ENCODE measurements at places on chromosomes 5 and 9.

DNA sequence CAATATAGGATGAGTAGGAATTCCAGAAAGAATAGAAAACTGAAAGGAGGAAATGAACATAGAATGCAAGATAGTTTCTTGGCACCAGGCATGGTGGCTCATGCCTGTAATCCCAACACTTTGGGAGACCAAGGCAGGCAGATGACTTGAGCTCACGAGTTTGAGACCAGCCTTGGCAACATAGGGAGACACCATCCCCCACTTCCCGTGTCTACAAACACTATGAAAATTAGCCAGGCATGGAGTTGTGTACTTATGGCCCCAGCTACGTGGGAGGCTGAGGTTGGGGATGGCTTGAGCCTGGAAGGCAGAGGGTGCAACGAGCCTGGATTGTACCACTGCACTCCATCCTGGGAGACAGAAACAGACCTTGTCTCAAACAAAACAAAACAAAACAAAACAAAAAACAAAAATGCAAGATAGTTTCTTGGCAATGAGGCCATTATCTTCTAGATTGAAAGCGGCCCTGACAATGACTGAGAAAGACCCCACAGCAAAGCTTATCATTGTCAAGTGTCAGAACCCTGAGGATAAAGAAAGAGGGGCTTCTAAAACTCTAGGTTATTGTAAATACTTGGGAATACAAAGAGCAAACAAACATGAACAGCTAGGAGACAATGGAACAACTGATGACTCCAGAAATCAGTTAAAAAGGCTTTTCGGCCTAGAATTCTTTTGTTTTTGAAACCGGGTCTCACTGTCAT is 9.2 kb downstream of the SQSTM1 start:
- no peak for DNase-seq

DNA sequence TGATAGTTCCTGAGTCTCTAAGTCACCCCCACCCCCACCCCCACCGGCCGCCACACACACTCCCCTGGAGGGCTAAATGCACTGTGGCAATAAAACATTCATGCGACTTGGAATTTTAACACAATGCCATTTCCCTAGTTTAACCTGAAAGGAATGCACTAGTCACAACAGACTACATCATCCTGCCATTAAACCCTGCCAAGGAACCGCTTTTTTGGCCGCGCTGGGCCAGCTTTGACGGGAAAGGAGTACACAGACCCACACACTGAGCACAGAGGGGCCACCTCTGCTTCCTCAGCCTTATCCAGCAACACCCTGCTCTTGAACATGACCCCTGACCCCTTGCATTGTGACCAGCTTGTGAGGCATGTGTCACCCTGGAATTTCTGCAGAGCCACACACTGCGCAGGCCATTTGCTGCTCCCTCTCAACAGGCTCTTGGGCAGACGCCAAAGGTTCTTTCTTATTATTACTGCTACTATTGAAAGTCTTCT is 165.3 kb downstream of the BNC2 start:
- DNase-seq: no peak

GRCh38 chr5:79963261-79964061 is 27.6 kb downstream of the MTX3 start:
- peak; percentile 79 for DNase-seq

- no peak for DNase-seq
Measured at GRCh38 chr9:108683245-108683644, 172.5 kb downstream of the ACTL7B start.

DNA sequence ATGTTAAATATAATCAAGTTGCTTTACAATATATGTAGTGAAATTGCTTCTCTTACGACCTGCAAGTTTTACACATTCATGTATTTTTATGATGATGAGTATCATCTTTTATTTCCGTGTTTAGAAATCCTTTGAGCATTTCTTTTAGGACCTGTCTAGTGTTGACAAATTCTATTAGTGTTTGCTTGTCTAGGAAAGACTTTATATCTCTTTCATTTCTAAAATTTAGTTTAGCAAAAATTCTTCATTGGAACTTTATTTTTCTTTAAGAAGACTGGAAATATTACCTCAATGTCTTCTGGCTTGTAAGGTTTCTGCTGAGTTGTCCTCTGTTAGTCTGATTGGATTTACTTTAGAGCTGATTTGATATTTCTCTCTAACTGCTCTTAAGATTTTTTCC is 920.9 kb upstream of the CTNND2 start:
- DNase-seq: no peak

DNA sequence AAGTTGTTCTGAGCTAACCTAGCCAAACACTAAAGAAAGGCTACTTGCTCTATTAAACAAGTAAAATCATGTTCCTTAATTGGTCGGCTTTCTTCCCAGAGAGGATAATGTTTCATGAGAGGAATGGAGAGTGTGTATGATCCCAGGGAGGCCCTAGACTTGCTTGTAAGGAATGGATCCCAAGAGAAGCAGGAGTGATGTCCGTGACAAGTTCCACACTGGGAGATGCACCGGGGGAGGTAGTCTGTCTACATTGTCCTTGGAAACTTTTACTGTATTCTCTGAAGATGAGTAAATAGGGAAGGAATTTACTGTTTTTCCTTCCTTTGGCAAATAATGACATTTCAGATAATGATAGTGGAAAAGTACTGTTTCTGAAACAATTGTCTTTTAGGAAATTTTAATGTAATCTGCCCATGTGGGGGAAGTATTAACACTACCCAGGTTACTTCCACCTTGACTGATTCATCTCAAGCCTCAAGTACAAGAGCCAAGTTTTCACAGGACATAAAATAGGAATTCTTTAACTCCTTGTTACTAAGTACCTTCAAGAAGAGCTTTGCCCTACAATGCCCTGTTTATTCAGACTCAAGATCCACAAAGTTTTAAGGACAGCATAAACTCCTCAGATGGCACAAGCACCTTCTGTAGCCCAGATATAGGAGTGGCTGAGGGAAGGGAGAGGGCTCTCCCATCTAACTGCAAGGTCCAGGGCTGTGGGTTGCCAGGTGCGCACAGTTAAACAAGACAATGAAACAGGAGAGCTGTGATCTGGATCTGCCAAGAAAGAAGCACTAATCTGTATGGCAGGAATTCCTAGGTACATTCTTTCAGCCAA is 152.1 kb downstream of the GNA14 start:
- no peak for DNase-seq

- DNase-seq: no peak
Measured at GRCh38 chr5:93612855-93613243, 29.8 kb downstream of the NR2F1 start.

GRCh38 chr9:37198039-37198729 is 77.8 kb downstream of the ZCCHC7 start:
- no peak for DNase-seq

DNA sequence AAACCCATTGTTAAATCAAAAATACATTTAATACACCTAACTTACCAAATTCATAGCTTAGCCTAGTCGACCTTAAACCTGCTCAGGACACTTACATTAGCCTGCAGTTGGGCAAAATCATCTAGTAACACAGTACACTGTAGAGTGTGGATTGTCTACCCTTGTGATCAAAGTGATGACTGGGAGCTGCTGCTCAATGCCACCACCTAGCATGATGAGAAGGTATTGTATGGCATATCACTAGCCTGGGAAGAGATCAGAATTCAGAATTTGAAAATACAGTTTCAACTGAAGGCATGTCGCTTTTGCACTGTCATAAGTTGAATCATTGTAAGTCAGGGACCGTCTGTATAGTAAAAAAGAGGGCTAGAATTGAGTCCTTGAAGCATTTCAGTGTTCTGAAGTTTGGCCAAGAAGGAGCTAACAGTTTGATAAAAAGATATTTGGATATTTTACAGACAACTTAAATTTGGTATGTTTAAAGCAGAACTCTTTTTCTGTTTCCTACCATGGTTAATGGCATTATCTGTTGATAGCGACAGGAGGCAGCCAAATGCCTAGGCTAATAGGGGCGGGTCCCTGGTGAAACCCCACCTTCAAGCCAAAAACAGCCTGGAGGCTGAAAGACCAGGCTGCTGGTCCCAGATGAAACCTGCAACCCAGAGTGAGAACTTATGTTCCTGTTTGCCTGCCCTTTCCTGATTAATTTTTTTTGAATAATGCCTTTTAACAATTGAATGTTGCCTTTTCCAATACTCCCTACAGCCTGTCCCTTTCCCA is 23.0 kb downstream of the SMIM15 start:
- DNase-seq: no peak

DNA sequence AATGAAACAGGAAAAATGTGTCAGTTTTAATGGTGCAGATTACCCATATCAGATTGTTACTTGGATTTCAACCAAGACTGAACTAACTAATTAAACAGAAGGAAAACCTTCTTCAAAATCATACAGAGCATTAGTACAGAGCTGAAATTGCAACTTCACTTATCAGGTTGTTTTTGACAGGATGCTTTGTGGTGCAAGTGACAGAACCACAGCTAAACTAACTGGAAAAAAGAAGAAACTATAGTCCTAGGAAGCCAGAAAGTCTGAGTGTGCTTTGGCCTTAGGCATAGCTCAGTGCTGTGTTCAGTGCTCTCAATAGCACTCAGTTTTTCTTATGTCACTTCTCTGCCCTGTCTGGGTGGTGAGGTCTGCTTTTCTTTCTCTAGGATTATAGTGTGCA is 267.4 kb downstream of the CHSY3 start:
- no peak for DNase-seq

GRCh38 chr5:42636425-42636824 is 120.2 kb upstream of the CCDC152 start:
- no peak for DNase-seq

GRCh38 chr9:5630081-5630507 is 1.2 kb downstream of the RIC1 start:
- no peak for DNase-seq

DNA sequence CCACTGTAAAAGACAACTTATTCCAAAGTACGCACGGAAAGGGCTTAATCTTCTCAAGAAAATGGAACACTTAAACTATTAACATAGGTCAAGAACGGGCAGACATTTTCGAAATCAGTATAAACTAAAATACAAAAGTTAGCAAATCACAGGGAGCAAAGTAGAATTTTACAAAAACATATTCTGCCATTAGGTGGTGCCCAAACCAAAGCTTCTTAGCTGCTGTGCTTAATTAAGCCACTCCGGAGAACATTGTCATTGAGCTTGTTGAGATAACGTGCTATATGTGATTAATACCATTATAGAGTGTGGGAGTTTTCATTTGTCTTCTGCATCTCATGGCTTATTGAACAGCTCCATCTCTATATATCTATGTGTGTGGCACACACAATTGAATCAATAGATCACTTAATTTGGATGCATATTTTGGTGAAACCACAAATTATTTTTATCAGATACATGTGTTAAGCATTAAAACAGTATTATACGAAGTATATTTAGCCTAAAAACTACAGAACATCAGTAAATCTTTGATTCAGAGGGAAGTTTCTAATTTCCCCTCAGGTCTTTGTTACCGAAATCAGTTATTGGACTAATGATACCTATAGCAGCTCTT is 23.4 kb downstream of the UBLCP1 start:
- DNase-seq: peak; percentile 26

GRCh38 chr9:106059886-106060285 is 365.5 kb downstream of the TMEM38B start:
- DNase-seq: no peak

DNA sequence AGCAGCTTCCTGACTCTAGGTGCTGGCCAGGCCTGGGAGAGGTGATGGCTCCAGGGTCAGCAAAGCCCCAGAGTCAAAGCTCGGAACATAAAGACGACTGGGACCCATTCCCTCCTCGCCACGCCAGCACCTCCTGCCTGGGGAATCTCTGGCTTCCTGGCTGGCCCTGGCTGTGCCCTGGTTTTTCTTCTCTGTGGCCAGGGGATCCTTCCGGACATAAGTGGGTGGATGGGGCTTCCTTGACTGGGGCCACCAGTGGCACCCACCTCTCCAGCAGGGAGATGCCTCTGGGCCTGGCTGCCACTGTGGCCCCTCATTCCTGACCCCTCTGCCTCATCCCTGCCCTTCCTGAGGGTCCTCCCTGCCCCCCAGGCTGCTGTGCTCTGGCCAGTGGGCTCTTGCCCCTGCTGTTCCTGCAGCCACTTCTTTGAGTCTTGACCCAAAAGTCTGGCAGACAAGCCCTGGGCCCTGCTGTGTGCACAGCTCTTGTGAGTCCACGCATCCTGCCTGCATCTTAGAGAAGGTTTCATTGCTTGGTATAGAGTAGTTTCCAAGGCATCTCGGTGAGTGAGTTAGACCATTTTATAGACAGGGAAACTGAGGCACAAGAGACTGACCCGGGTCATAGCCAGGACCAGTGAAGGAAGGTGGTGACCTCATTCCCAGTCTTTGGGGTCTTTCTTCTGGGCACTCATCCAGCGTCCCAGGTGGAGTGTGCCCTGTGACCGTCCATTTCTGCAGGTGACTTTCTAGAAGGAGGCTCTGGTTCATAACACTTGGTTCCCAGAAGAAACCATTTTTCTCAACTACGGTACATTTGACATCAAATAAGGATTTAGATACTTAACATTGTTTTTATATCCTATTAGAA is 17.3 kb upstream of the LPCAT1 start:
- no peak for DNase-seq

DNA sequence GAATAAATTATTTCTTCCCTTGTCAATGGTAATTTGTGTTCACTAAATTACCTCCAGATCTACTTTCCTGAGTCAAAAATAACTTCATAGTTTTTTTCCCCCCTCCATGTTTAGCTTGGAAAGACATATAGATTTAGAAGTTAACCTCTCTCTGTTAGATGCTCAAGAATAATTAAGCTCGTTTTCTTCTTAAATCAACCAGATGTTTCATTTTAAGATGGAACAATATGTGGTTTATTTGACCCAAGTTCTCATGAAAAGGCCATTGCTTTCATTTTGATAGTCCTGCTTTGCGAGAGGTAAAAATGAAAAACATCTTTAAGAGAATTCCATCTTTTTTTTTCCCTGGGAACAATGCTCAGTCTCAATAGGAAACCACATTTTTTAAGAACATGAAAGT is 27.7 kb upstream of the GAS1 start:
- no peak for DNase-seq

- peak; percentile 62 for DNase-seq
Measured at GRCh38 chr9:74858751-74859414, 28.8 kb downstream of the TRPM6 start.

GRCh38 chr9:81664638-81665222 is 24.6 kb downstream of the TLE1 start:
- no peak for DNase-seq
